ENCODE measurements at places on chromosomes 12 and 14. TPM values are rescaled to one million over a fixed set of nuclear protein-coding genes. Genes with fewer than 3 reads are reported as not detected.

- no peaks in the 10 kb centered on the region for H3K4me1 ChIP-seq
- H3K27me3 ChIP-seq: peaks cover 10% of the 10 kb centered on the region
- no peaks in the 10 kb centered on the region for H3K36me3 ChIP-seq
- H3K4me3 ChIP-seq: no peak overlapping the region
- no peak for DNase-seq
These were observed 23.3 kb downstream of the BMAL2 start for GRCh38 chr12:27355979-27356378.

KRT72 gene
- total RNA-seq: 1.6 TPM

- no peak overlapping the region for H3K27ac ChIP-seq
- H3K27me3 ChIP-seq: no peaks in the 10 kb centered on the region
- no peak for DNase-seq
- H3K4me1 ChIP-seq: peaks cover 43% of the 10 kb centered on the region
- no peaks in the 10 kb centered on the region for H3K36me3 ChIP-seq
These were observed 128.6 kb downstream of the MED13L start for GRCh38 chr12:116148844-116149243.

GRCh38 chr14:95389471-95390011 lies 69.8 kb upstream of the CLMN start:
- H3K4me1 ChIP-seq: no peaks in the 10 kb centered on the region
- H3K36me3 ChIP-seq: peaks cover 2% of the 10 kb centered on the region
- no peak overlapping the region for H3K4me3 ChIP-seq
- DNase-seq: no peak

CCND2 gene
- total RNA-seq: 197 TPM

DNA sequence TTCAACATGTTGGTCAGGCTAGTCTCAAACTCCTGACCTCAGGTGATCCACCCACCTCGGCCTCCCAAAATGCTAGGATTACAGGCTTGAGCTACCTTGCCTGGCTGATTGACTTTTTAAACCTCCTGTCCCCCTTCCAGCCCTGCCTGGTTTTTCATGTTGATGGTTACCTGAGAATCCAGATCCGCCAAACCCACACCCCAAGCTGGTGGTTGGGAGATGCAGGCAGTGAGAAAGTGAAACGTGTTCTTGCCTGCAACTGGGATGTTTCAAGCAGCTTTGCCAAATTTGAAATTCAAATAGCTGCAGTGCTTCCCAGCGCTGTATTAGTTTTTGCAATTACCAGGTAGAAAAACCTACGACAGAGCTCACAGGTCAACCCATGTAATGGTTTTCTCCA lies 238.3 kb upstream of the PWP1 start:
- no peaks in the 10 kb centered on the region for H3K36me3 ChIP-seq
- H3K4me1 ChIP-seq: peaks cover 19% of the 10 kb centered on the region
- H3K27me3 ChIP-seq: no peaks in the 10 kb centered on the region

DNA sequence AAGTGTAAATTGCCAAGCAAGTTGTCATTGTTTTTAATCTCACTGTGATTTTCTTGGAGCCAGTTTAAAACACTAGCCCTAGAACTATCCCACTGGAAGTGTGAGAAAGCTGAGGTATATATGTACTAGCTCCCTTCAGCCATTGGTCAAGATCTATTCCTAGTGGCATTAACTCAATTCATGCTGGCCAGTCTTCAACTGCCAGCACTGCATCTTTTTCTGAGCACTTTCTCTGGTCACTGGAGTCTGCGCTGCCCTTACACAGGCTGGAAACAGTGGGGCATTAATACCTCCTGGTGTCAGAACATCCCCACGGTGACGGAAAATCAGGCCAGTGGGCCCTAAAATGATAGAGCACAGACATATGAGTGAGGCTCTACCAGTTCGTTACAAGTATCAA lies 4.0 kb upstream of the NOVA1 start:
- H3K4me3 ChIP-seq: no peak overlapping the region
- DNase-seq: no peak
- no peaks in the 10 kb centered on the region for H3K36me3 ChIP-seq

DNA sequence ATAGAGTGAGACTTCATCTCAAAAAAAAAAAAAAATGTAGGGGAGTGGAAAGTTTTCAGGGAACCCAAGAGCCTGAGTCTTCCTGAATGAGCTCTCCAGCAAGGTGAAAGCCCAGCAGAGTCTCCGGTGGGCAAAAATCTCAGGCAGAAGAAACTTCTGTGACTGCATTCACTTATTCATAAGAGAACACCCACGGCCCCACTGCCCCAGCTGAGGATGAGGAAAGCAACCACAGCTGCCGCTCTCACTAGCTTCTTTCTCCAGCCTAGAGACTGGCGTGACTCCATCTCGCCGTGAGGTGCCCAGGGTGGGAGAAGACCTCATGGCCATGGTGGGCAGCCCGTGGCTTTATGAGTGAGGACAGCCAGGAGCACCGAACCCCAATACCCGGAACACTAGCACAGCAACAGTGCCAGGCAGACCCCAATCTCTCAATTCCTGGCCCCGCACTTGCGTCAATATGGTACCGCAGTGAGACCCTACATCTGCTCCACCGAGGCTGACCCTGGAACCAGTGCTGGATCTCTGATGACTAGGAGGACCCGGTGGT lies 29.7 kb upstream of the DYNC1H1 start:
- no peak overlapping the region for H3K4me3 ChIP-seq
- H3K27me3 ChIP-seq: peaks cover 12% of the 10 kb centered on the region
- H3K36me3 ChIP-seq: peaks cover 3% of the 10 kb centered on the region
- no peak overlapping the region for H3K27ac ChIP-seq
- H3K4me1 ChIP-seq: peaks cover 4% of the 10 kb centered on the region
- no peak for DNase-seq

- H3K4me3 ChIP-seq: no peak overlapping the region
- H3K27me3 ChIP-seq: peaks cover 41% of the 10 kb centered on the region
- no peak overlapping the region for H3K27ac ChIP-seq
- DNase-seq: no peak
- peaks cover 3% of the 10 kb centered on the region for H3K36me3 ChIP-seq
- no peaks in the 10 kb centered on the region for H3K4me1 ChIP-seq
These were observed 90.4 kb downstream of the ARMH4 start for GRCh38 chr14:58061581-58061980.

EML1 gene
- total RNA-seq: not detected

- H3K27me3 ChIP-seq: peaks cover 5% of the 10 kb centered on the region
- H3K36me3 ChIP-seq: no peaks in the 10 kb centered on the region
- no peak overlapping the region for H3K27ac ChIP-seq
- no peaks in the 10 kb centered on the region for H3K4me1 ChIP-seq
These were observed 87.2 kb upstream of the KRAS start for GRCh38 chr12:25337916-25338315.

ADCY4 gene
- 7.9 TPM for total RNA-seq

DNA sequence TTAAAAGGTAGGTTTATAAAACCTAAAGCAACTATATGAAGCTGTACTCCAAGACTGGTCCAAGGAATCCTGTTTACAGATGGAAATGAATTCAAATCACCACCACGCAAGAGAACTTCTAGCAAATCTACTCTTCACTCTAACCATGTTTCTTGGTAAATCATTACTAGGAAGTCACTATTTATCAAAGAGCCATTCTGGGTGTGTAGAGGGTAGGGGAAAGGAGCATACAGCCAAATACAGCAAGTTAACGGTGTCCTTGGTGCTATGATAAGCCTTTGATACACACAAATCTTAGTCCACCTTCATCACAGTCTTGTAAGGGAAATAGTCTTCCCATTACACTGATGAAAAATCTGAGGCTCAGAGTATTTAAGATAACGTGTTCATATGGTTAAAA lies 16.8 kb downstream of the NIN start:
- no peaks in the 10 kb centered on the region for H3K36me3 ChIP-seq
- peak overlapping the region; percentile 63 for H3K4me3 ChIP-seq
- DNase-seq: no peak
- peaks cover 28% of the 10 kb centered on the region for H3K4me1 ChIP-seq

DNA sequence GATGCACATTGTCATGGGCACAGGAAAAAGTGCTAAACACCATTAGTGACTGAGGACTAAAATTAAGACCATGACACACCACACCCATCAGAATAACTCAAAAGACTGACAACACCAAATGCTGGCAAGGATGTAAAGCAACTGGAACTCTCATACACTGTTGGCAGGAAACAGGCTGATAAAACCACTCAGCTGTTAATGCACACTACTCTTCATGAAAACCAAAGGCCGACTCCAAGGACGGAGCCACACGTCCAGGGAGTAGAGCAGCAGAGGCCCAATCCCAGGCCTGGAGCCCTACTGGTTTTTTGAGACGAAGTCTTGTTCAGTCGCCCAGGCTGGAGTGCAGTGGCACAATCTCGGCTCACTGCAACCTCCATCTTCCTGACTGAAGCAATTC lies 6.4 kb downstream of the RAD52 start:
- no peaks in the 10 kb centered on the region for H3K27me3 ChIP-seq
- DNase-seq: no peak
- H3K4me1 ChIP-seq: peaks cover 37% of the 10 kb centered on the region
- no peak overlapping the region for H3K27ac ChIP-seq
- H3K4me3 ChIP-seq: no peak overlapping the region

- H3K36me3 ChIP-seq: peaks cover 5% of the 10 kb centered on the region
- H3K27me3 ChIP-seq: no peaks in the 10 kb centered on the region
- peaks cover 25% of the 10 kb centered on the region for H3K4me1 ChIP-seq
- peak overlapping the region; percentile 41 for H3K4me3 ChIP-seq
These were observed 6.1 kb downstream of the C12orf76 start for GRCh38 chr12:110042264-110042663.

OR4E2 gene
- total RNA-seq: not detected

TOMM20L gene
- total RNA-seq: not detected

GRCh38 chr12:2673966-2674810 lies 120.6 kb upstream of the FKBP4 start:
- no peak overlapping the region for H3K4me3 ChIP-seq
- no peak for DNase-seq
- no peaks in the 10 kb centered on the region for H3K27me3 ChIP-seq
- H3K36me3 ChIP-seq: no peaks in the 10 kb centered on the region
- H3K27ac ChIP-seq: no peak overlapping the region

DNA sequence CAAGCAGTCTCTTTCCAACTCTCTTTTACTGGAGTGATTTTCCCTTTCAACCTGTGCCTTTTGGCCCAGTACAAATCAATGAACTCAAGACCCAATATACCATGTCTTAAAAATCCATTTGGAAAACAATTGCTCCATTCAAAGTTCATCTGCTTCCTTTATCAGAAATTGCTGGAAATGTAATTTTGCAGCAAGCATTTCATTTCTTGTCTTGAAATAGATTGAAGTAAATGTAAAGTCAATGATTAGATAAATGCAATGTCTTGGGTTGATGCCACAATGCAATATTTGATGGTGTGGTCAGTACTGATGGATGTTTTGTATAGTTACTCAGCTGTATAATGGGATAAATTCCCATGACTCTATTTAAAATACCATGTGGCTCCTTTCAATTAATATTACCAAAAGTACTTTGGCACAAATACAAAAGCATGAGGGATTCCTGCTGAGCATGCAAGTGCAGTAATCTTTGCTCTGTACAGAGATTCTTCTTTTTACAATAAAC lies 707.7 kb upstream of the NOVA1 start:
- H3K36me3 ChIP-seq: no peaks in the 10 kb centered on the region
- no peak overlapping the region for H3K27ac ChIP-seq
- DNase-seq: no peak
- no peaks in the 10 kb centered on the region for H3K4me1 ChIP-seq

GRCh38 chr12:49895773-49896172 lies 7.9 kb downstream of the FAIM2 start:
- no peaks in the 10 kb centered on the region for H3K36me3 ChIP-seq
- peaks cover 10% of the 10 kb centered on the region for H3K4me1 ChIP-seq
- H3K27me3 ChIP-seq: peaks cover 44% of the 10 kb centered on the region
- H3K4me3 ChIP-seq: no peak overlapping the region
- DNase-seq: no peak
- no peak overlapping the region for H3K27ac ChIP-seq

NOS1 gene
- not detected for total RNA-seq

LMO3 gene
- not detected for total RNA-seq

GRCh38 chr12:49941556-49942511 lies 8.7 kb upstream of the AQP2 start:
- H3K4me3 ChIP-seq: no peak overlapping the region
- H3K27me3 ChIP-seq: peaks cover 5% of the 10 kb centered on the region
- H3K27ac ChIP-seq: peak overlapping the region; percentile 96
- peaks cover 39% of the 10 kb centered on the region for H3K4me1 ChIP-seq

DNA sequence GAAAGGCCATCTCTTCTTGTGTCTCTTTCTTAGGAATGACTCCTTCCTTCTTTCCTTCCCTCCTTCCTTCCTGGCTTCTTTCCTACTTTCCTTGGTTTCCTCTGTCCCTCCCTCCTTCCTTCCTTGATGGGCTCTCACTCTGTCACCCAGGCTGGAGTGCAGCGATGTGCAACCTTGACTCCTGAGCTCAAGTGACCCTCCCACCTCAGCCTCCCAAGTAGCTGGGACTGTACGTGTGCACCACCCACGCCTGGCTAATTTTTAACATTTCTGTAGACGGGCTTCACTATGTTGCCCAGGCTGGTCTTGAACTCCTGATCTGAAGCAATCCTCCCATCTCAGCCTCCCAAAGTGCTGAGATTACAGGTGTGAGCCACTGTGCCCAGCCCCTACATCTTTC lies 10.9 kb upstream of the P2RX7 start:
- no peak overlapping the region for H3K4me3 ChIP-seq
- DNase-seq: no peak
- no peaks in the 10 kb centered on the region for H3K36me3 ChIP-seq
- peaks cover 27% of the 10 kb centered on the region for H3K4me1 ChIP-seq

DNA sequence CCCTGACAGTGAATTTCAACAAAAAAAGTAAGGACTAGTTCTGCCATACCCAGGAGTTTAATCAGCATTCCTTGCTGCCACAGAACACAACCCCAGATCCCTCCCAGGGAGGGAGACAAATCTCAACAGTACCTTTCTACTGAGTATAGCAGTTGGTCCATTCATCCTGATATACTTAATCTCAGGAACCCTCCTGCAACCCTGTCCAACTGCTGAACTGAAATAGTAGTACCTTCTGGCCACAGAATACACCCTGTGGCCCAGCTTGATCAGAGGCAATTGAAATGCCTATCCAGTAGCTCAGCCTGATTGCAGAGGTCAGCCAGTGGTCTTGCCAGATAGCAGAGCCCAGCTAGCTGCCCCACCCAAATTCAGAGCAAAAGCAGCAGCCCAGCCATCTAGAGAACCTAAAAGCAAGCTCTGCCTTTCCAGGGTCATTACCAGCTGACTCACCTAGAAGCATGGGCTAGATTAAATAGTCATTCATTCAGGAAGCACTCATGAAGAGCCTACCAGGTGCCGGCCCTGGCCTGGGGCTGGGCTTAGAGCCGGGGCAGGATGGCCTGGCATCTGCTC lies 40.0 kb upstream of the RHOJ start:
- H3K36me3 ChIP-seq: no peaks in the 10 kb centered on the region
- H3K27me3 ChIP-seq: peaks cover under 1% of the 10 kb centered on the region
- no peaks in the 10 kb centered on the region for H3K4me1 ChIP-seq
- no peak overlapping the region for H3K27ac ChIP-seq

- peaks cover 2% of the 10 kb centered on the region for H3K4me1 ChIP-seq
- H3K27ac ChIP-seq: peak overlapping the region; percentile 66
- peaks cover 25% of the 10 kb centered on the region for H3K36me3 ChIP-seq
- H3K27me3 ChIP-seq: no peaks in the 10 kb centered on the region
These were observed 36.5 kb downstream of the UBE3B start for GRCh38 chr12:109513977-109514376.

SOX5 gene
- not detected for total RNA-seq

DPY19L2 gene
- total RNA-seq: not detected

NT5DC3 gene
- total RNA-seq: 8.3 TPM

- H3K4me3 ChIP-seq: peak overlapping the region; percentile 49
- peaks cover 11% of the 10 kb centered on the region for H3K4me1 ChIP-seq
- no peak overlapping the region for H3K27ac ChIP-seq
- peaks cover 25% of the 10 kb centered on the region for H3K27me3 ChIP-seq
- peaks cover 3% of the 10 kb centered on the region for H3K36me3 ChIP-seq
- no peak for DNase-seq
These were observed 891 bp downstream of the RPS6KL1 start for GRCh38 chr14:74921987-74922751.

CD163L1 gene
- total RNA-seq: 0.08 TPM

All from T-helper 17 cell (primary cell).